Uterus (tissue), 4 donors: ENCODE measurements at places on chromosomes 12 and 14. TPM values are rescaled to one million over a fixed set of nuclear protein-coding genes. Genes with fewer than 3 reads are reported as not detected.
A peak's percentile ranks its signal among the peaks of the same experiment; 100 is the strongest.

GRCh38 chr14:96040828-96041371 is 1.7 kb downstream of the C14orf132 start:
- H3K4me3 ChIP-seq: peak overlapping the region; percentile 67
- peak overlapping the region; percentile 84 for H3K27ac ChIP-seq
- no peaks in the 10 kb centered on the region for H3K4me1 ChIP-seq
- H3K27me3 ChIP-seq: no peaks in the 10 kb centered on the region

CD163 gene
- 203 TPM for total RNA-seq

TTC9 gene
- 0.18 TPM for total RNA-seq

GRCh38 chr14:102370305-102370809 is 7.6 kb downstream of the TECPR2 start:
- H3K4me3 ChIP-seq: no peak overlapping the region
- no peaks in the 10 kb centered on the region for H3K36me3 ChIP-seq
- no peaks in the 10 kb centered on the region for H3K27me3 ChIP-seq
- DNase-seq: no peak
- H3K4me1 ChIP-seq: no peaks in the 10 kb centered on the region

DNA sequence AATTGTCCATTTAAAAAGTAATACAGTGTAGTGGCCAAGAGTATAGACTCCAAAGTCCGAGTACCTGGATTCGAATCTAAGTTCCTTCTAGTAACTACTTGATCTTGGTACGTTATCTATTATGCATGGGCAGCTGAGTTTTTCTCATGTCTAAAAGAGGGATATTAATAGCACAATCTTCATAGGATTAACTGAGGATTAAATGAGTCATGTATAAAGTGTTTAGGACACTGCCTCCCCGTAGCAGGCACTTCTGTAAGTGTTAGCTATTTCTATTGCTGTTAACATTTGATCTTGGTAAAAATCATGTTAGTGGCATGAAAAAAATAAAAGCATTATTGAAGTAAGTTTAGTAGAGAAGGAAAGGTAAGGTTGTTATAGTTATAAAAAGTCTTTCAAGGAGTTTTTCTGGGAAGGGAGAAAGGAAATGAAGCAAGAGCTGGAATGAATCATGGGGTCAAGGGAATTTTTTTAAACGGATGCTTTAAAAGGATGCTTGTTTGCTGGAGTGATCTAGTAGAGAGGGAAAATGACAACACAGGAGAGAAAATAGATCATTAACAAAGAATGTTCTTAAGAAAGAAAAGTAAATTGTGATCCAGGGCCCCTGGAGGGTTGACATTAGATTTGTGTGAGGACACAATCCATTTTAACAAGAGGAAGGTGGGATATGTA is 502.2 kb upstream of the USP15 start:
- no peak overlapping the region for H3K27ac ChIP-seq
- no peaks in the 10 kb centered on the region for H3K36me3 ChIP-seq
- no peak overlapping the region for H3K4me3 ChIP-seq
- no peak for DNase-seq

GRCh38 chr12:14126692-14127091 is 145.3 kb upstream of the GRIN2B start:
- no peaks in the 10 kb centered on the region for H3K36me3 ChIP-seq
- no peak for DNase-seq
- no peak overlapping the region for H3K4me3 ChIP-seq
- no peaks in the 10 kb centered on the region for H3K27me3 ChIP-seq
- H3K4me1 ChIP-seq: no peaks in the 10 kb centered on the region
- no peak overlapping the region for H3K27ac ChIP-seq

DNA sequence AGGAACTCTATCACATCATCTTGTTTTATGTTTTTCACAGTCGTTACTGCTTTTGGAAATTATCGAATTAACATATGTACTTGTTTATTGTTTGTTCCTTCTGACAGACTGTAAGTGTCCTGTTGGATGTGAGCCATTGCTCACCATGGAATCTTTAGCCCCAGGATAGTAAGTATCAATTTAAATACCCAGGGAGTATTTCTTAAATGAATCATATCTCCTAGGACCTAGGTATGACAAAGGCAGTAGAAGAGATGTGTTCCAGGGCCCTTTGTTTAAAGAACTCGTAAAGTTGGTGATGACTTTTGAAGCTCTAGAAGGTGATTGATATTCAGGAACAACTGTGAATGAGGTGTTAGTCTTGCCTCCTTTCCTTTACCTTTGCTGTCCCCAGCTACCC is 30.3 kb upstream of the STRAP start:
- no peaks in the 10 kb centered on the region for H3K36me3 ChIP-seq
- no peaks in the 10 kb centered on the region for H3K4me1 ChIP-seq
- DNase-seq: no peak
- H3K27ac ChIP-seq: no peak overlapping the region
- no peaks in the 10 kb centered on the region for H3K27me3 ChIP-seq
- no peak overlapping the region for H3K4me3 ChIP-seq

GRCh38 chr14:61343991-61344405 is 22.6 kb downstream of the PRKCH start:
- H3K27ac ChIP-seq: peak overlapping the region; percentile 64
- H3K4me3 ChIP-seq: no peak overlapping the region
- no peaks in the 10 kb centered on the region for H3K36me3 ChIP-seq
- no peaks in the 10 kb centered on the region for H3K27me3 ChIP-seq

GRCh38 chr12:110102255-110102654 is 21.9 kb upstream of the IFT81 start:
- H3K4me3 ChIP-seq: no peak overlapping the region
- peak; percentile 36 for DNase-seq
